ENCODE measurements at places on chromosomes 16 and 17.

DNA sequence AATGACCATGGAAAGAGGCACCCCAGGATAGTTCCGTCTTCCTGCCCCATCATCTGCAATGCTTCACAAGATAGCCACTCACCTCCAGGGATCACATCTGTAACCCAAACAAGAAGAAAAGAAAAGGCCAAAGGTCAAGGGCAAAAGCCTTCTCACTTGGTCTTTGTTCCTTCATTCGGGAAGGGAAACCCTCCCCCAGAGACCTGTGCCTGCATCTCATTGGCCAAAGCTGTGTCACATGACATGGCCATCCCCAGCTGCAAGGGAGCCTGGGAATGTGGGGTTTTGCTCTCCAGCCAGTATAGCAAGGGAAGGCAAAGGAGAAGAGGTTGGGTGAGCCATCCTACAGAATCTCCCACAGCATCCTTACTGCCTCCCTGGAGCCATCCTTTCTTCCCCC is 47.9 kb downstream of the NOL11 start:
- no peak for DNase-seq

- DNase-seq: no peak
Measured at GRCh38 chr17:2770129-2770528, 20.7 kb upstream of the CCDC92B start.

GRCh38 chr17:80455336-80455710 is 21.1 kb downstream of the NPTX1 start:
- DNase-seq: no peak

DNA sequence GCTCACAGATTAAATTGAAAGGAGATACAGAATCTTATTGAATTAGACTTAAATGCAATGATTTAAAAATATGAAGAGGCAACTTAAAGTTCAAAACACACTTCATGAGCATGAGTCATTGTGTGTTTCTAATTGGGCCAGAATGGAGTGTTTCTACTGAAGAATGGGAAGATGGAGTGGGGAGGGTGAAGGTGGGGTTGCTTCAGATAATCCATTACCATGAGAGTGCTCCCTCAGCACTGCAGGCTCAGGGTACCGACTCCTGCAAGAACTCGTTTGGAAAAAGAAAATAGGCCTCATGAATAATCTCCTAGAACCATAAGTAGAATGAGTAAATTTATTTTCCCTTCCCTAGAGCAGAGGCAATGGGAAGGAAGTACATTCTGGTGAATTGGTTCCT is 372.8 kb downstream of the TOX3 start:
- DNase-seq: no peak

- no peak for DNase-seq
Measured at GRCh38 chr17:72724267-72724666, 368.2 kb downstream of the SLC39A11 start.

DNA sequence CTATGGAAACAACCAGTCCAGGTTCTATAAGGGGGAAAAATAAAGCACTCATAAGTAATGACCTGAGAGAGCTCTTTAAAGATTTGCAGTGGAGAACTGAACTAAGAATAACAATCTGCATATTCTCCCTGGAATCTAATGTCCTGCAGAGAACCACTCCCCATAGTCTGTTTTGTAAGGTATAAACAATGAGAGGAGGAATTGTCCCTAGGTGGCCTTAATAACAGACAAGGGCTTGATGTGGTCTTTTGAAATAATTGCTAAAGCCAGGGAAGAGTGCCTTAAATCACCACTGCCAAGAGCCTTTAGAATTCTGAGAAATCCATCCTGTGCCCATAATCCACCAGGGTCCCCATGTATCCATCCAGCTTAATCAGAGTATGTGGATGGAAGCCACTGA is 106.3 kb downstream of the CDH11 start:
- no peak for DNase-seq

- no peak for DNase-seq
Measured at GRCh38 chr16:28237754-28238357, 26.1 kb upstream of the XPO6 start.

DNA sequence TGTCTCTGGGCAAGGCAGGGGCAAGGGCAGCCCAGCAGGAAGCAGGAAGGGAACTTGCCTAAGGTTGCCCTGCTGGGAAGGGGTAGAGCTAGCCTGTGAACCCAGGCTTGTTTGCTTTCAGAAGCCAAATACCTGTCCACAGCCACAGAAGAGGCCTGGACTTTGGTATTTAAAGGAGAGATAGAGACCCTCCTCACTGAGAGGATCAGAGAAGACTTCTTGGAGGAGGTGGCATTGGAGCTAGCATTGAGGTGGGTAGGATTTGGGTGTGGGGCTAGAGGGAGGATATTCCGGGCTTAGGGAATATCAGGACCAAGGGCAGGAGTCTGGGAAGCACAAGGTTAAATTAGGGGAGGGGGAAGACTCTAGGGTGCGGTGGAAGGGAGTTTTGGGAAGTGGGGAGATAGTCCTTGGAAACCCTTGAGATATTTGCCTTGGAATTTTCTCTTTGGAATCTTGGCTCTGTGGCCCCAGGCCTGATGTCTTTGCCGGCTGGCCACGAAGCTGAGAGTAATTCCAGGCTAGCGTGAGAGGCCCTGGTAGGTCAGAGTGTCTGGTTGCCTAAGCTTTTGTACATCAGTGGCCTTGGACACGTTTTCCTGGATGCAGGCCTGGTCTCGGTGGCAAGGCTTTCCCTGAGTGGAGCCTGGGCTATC is 13.1 kb upstream of the ETV4 start:
- DNase-seq: no peak

Measured in esophagus squamous epithelium (tissue), 5 donors.